ENCODE measurements at places on chromosomes 13 and 19.
A peak's percentile ranks its signal among the peaks of the same experiment; 100 is the strongest.

- DNase-seq = no peak
Measured at GRCh38 chr13:113735194-113735593, 23.8 kb upstream of the TMEM255B start.

GRCh38 chr19:47302249-47302648 lies 7.4 kb upstream of the C5AR1 start:
- no peak for DNase-seq

DNA sequence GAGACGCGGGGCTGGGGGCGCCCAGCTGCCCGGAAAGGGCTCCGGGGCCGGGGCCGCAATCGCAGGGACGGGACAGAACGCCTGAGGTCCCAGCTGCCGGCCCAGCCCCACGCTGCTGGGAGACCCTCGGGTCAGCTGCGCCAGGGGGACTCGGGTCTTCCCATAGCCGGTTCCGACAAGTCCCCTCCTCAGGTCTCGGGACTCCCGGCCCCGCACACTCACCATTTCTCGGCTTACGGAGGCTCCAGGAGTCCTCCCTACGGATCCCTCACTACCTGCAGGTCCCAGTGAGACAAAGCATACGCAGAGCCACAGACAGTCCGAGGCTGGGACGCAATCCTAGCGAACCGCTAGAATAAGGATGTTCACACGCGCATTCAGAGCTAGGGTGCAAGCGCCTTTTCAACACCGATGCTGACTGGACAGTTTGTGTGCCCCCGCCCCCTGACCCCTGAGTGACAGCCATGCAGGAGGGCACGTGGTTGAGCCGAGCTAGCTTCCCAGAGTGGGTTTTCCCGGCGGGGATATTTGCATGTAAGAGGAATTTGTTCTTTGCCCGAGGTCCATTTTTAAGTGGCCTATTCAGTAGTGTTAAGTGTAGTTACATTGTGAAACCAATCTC lies 13.6 kb downstream of the ZNF490 start:
- no peak for DNase-seq

DNA sequence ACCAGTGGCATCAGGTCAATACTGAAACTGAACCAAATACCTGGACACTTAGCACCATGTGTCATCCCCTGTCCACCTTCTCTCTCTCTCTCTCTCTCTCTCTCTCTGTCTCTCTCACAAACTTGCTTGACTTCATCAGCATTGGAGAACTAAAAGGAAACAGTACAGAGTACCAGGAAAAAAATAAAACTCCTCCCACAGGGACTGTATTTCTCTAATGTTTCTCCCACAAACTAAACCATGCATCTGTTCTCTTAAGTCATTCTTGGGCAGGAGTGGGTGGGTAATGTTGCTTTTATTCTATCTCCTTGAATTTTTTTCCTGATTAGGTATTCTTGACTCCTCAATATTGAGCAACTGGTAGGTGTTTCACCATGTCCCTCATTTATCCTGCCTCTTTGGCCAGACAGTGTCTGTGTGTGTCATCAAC lies 112.9 kb upstream of the CACNA1A start:
- no peak for DNase-seq

GRCh38 chr13:37173214-37173613 lies 67.8 kb upstream of the CSNK1A1L start:
- peak; percentile 48 for DNase-seq

- DNase-seq = no peak
Measured at GRCh38 chr13:30763786-30764413, 28.6 kb downstream of the ALOX5AP start.

GRCh38 chr13:31093145-31093885 lies 68.4 kb downstream of the HSPH1 start:
- DNase-seq = no peak

DNA sequence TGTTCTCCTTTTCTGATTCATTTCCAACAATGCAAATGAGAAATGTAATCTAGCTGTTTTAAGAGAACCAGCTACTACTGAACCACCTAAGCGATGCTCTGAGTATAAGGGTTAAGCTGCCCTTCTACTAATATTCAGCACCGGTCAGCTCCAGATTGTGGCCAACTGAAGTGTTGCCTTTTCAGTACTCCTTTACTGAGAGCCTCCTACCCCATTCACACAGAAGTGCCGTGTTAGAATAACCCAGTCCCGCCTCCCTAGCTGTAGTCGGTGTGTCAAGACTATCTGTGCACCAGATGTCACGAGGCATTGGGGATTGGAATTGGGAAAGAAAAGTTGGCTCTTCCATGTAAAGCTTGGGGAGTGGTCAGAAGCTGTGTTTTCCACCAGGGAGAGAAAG lies 45.4 kb downstream of the FAM124A start:
- DNase-seq = no peak

GRCh38 chr19:3980353-3981251 lies 4.7 kb downstream of the EEF2 start:
- DNase-seq = no peak

GRCh38 chr13:24362435-24362952 lies 53.1 kb downstream of the C1QTNF9 start:
- DNase-seq = no peak

DNA sequence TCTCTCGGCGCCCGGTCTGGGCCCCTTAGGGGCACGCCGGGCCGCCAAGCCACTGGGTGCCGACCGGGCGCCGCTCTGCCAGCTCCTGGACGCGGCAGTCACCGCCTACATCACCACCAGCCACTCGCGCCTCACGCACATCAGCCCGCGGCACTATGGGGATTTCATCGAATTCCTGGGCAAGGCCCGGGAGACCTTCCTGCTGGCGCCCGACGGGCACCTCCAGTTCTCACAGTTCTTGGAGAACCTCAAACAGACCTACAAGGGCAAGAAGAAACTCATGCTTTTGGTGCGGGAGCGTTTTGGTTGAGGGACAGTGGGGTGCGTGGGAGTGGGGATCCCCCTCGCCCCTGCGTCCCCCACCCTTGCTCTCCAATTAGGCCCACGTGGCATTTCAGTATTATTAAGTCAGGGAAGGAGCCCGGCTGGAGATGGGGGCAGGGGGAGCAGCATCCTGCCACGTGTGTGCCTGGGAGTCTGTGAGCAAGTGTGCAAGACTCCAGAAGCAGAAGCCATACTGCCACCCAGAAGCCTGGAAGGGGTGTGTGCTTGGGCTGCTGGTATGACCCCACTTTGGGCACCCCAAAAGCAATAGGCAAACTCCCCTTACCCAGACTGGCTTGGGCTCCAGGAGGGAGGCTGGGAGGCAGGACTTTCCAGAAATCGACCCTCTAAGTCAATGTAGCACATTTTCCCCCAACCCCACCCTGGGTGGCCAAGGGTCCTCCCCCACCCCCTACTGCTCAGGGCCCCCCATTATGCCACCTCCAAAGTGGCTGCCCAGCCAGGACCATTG lies 35.7 kb downstream of the ZSWIM4 start:
- no peak for DNase-seq

All from non-pigmented ciliary epithelial cell (primary cell).